Lower leg skin (tissue), 4 donors: ENCODE measurements at places on chromosomes 5 and 9. TPM values are rescaled to one million over a fixed set of nuclear protein-coding genes. Genes with fewer than 3 reads are reported as not detected.

Gene NDUFS4
- 77.1 TPM for total RNA-seq

Gene PLPP1
- total RNA-seq, result 116 TPM

Gene PCDHA8
- total RNA-seq, result not detected

Gene LCN9
- not detected for total RNA-seq

Gene PIP5K1B
- total RNA-seq, result 3.0 TPM

Gene NUP188
- 32.8 TPM for total RNA-seq

Gene SLC36A1
- total RNA-seq, result 6.7 TPM

Gene GRXCR2
- 0.46 TPM for total RNA-seq
